Fibroblast of lung (primary cell): ENCODE measurements at places on chromosomes 16 and 17. TPM values are rescaled to one million over a fixed set of nuclear protein-coding genes. Genes with fewer than 3 reads are reported as not detected.

Gene OR1A1
- not detected in 2 replicates for total RNA-seq

Gene SP6
- total RNA-seq = under 0.01 TPM in 1 of 2 replicates, not detected in the other

DNA sequence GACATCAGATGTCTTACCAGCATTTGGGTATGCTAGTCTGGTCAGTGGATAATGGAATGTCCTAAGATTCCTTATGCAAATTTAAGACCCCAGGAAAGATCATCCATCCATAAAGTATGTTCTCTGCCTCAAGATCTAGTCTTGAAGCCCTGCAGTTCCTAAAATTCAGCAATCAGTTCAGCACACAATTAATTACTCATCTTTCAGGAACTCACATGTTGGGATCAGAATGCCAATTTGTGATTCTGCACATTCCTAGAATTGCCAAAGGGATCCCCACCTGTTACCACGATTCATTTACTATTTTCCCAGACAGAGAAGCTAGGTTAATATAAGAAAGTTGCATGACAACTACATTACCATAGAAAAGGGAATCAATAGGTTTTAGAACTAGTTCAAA is 3.2 kb downstream of the OR2C1 start:
- no peaks in the 10 kb centered on the region for H3K36me3 ChIP-seq
- H3K4me1 ChIP-seq = no peaks in the 10 kb centered on the region
- no peak overlapping the region for H3K27ac ChIP-seq
- H3K27me3 ChIP-seq = no peaks in the 10 kb centered on the region

DNA sequence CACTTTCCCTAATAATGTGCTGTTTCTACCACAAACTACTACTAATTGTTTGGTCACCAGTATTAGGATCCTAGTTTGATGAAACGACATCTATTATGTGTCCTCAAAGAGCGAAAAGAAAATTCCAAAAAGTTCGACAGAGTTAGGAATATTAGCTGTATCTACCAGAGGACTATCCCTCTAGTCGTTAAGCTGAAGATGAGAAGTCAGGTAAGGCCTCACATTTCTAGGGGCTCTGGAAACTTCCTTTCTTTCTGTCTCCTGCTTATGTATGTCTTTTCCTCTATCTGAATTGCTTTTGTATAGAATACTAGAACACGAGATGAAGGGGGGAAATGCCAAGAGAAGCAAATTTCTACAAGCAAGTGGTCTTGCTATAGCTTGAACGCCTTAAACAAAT is 1.6 kb downstream of the GLG1 start:
- H3K27me3 ChIP-seq = no peaks in the 10 kb centered on the region
- H3K4me3 ChIP-seq = peak overlapping the region; percentile 98
- peaks cover 6% of the 10 kb centered on the region for H3K4me1 ChIP-seq

Gene PYDC1
- not detected in 2 replicates for total RNA-seq

DNA sequence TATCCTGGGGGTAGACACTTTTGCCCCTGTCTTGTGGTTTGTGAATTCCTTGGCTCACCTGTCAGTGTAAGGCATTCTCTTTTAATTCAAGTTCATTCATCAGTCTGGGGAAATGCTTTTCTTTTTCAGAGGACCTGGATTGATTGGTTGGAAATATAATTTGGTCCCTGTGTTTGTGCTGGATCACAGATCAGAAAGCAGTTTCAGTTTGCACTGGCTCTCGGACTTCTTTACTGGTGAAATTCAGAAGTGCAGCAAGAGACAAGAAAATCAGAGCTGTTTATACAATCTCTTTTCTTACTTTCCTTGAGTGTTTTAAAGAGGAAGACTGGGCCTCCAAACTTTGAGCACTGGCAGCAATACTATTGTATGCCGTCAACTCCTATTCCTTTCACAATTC is 161.8 kb upstream of the KCNJ16 start:
- H3K4me3 ChIP-seq = peak overlapping the region; percentile 24
- no peaks in the 10 kb centered on the region for H3K36me3 ChIP-seq
- peaks cover 2% of the 10 kb centered on the region for H3K4me1 ChIP-seq
- H3K27me3 ChIP-seq = no peaks in the 10 kb centered on the region
- DNase-seq = peak; percentile 45
